CD4-positive, alpha-beta T cell (primary cell): ENCODE measurements at places on chromosomes 16 and 17.

- DNase-seq, result peak; percentile 56
These were observed 15.0 kb upstream of the C17orf58 start for GRCh38 chr17:68011199-68011665.

- no peak for DNase-seq
These were observed 20.0 kb downstream of the MXRA7 start for GRCh38 chr17:76690596-76691280.

DNA sequence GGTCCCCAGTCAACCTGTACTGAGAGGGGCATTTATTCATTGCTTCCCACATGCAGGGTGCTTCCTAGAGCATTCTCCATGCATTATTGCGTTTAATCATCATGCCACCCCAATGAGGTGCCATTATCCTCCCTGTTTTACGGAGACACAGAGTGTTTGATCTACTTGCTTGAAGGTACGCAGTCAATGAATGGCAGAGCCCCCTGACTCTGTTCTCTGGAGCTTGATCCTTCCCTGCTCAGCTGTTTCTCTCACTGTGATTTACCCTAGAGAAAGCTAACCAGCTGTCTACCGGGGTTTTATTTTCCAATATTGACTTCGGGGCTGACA lies 117.2 kb downstream of the PRKCB start:
- no peak for DNase-seq

GRCh38 chr17:4317610-4318009 lies 48.9 kb downstream of the UBE2G1 start:
- no peak for DNase-seq

GRCh38 chr16:86901483-86901882 lies 323.1 kb downstream of the FOXL1 start:
- no peak for DNase-seq

DNA sequence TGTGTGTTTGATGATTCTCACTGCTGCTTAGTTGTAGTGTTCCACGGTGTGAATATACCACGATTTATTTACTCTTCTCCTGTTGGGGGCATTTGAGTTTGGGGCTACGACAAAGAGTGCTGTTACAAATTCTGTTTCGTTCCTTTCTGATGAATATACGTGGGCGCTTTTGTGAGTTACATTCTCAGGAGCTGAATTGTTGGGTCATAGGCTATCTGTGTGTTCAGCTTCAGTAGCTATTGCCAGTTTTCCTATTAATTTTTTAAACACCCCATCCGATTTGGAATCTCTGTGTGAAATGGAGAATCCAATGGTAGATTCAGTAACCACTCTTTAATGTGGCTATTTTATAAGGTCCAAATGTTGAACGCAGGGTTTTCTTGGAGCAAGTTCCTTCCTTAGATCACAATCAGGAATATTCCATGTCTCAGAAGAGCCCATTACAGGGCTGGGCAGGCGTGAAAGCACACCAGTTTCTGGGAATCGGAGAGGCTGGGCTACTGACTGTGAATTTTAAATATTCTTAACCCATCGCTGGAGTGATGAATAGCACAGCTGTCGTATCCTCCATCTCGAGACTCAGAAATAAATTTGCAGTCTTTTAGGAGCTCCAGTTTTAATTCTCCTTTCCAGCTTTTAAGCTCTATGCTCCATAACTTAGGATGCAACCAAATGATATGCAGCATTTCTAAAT lies 115.9 kb downstream of the PITPNC1 start:
- DNase-seq, result no peak

DNA sequence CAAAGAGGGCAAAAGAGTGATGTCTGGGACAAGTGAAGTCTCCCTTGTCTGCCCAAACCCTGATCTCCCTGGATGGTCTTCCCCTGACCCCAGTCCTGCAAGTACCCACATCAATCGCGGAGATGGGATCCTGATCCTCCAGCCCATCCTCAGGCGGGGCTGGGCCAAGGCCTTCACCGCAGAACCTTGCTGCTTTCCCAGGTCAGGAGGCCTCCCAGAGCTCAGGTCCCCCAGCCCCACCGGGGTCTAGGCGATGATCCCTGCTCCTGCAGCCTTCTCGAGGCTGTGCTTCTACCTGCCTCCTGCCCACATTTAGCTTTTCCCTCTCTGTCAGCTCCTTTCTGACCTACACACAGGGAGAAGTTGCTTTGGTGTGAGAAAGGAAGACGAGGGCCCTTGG lies 6.3 kb downstream of the SLC12A4 start:
- no peak for DNase-seq
